ENCODE measurements at places on chromosomes 3 and 15. TPM values are rescaled to one million over a fixed set of nuclear protein-coding genes. Genes with fewer than 3 reads are reported as not detected.

DNA sequence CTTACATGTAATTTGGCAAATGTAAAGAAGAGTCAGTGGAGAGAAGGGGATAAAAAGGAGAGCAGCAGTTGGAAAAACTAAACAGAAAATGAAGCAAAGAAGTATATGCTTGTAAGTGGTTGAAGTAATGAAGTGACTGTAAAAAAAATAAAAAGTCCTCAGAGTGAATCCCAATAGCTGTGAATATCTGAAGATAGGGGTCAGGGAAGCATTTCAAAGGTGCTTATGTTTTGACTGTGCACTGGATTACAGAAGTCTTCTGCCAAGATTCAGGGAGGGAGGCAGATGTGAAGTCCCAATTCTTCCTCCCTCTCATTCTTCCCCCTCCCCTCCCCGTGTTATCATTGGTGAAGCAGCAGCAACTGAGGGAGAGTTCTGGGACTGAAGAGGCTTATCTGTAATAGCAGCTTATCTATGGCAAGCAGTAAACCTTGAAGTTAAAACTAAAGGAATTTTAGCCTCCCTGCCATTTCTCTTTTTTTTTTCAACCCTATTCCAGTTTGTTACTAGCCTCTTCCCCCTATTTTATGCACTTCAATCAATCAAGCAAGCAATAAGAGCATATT is 597.9 kb downstream of the IGSF11 start:
- DNase-seq = no peak

- no peak for DNase-seq
These were observed 41.3 kb upstream of the PRTG start for GRCh38 chr15:55784286-55784685.

DNA sequence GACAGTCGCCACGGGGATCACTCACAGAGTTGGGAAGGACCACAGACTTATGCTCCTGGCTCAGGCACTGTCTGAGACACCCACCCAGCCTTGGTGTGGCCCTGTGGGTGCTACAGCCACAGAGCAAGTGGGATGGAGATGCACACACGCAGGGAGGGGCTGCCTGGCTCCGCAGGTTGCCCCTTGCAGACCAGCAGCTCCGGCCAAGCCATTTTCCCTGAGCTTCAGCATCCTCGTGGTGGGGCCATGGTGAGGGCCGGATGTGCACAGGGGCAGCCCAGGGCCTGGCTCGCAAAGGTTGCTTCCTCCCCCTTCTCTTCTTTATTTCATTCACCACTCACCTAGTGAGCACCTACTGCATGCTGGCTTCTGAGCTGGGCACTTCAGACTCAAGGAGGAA is 55.4 kb upstream of the GRIP2 start:
- no peak for DNase-seq

- DNase-seq = no peak
These were observed 39.4 kb upstream of the B3GNT5 start for GRCh38 chr3:183213415-183214276.

DNA sequence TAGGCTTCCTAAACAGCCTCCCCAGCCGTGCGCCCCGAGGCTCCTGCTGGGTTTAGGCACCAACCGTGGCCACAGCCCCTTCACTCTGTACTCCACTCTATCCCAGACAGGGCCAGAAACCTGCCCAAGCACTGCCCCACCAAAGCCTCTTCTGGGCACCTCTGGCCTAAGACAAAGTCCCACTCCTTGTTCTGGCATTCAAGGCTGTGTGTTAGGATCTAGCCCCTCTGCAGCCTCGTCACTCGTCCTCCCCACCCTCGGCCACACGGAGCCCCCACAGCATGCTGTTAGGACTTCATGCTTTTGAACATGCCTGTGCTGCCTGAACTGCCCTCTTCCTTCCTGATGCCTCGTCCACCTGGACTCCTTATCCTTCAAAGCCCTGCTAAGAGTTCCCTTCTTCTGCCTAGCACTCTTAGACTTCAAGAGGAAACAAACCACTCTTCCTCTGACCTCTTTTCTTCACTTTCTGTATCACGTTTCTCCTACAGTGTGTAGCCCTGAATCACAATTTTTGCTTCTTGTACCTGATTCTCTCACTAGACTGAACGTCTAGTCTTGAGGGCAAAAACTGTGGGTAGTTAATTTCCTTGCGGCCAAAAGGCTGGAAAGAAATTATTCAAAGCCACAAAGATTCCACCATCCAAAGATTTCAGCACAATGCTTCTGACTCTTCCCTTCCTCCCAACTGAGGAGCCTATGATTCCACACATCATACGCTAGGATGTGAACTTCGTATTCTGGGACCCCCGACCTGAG is 28.6 kb downstream of the WNT7A start:
- DNase-seq = peak; percentile 10

DNA sequence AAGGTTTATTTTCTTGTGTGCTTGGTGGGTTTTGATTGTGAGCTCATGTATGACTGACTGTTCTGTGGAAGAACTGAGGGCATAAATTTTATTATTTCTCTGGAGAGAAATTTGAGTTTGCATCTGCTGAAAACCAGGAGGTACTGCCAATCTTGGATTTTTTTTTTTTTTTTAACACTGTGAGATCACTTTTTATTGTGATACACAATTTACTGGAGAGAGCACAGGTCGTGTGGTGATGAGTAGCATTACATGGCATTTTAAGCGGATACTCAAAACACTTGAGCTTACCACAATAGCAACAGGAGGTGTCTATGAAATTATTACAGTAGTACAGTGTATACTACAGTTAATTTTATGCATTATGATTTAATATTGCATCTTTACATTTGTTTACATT is 237.4 kb downstream of the MFSD1 start:
- DNase-seq = no peak

DNA sequence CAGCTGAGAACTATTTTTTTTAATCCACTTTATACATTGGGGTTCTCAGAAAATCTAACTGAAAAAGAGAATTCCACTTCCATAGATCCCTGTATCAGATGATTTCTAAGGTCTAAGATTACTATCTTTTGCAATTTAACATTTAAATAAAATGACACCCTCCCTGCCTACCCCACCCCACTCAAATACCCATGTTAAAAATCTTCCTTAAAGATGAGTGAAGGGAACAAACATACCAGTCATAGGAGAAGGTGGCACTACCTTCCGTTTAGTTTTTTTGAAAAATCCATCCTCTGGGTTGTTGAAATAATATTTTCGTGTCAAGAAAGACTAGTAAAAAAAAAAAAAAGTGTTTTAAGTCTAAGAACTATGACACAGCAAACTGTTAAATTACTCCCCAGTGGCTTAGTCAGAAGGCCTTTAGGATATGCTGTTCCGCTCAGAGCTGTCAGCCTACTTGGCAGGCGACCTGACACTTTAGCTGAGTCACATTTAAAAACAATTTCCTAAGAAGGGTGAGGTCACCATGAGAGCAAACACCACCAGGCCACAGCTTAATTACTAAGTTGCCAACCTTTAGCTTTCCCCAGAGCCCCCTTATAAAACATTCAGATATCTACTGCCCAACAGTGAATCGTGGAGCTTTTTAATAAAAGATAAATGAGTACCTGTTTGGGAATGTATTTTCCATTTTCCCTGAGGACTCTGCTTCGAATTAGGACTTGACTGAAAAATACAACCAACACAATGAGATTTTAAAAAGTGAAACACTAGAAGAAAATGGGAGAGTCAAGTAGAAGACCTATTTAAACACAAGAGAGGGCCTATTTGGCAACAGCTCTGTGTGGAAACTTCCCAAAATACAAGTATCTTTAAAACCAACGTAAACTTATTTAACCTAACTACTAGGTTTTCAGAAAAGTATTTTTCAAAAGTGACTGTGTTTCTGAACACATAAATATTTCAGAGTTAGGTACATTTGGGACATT is 9.6 kb downstream of the EMC3 start:
- DNase-seq = peak; percentile 78

GRCh38 chr3:19190602-19191001 is 42.3 kb downstream of the KCNH8 start:
- DNase-seq = no peak

- peak; percentile 89 for DNase-seq
These were observed at the start of gene RASSF1 for GRCh38 chr3:50340448-50341329. Gene RASSF1 (minus strand): TSS chr3:50340836. CDS start chr3:50340805, 31 bp downstream.

- DNase-seq = peak; percentile 67
These were observed 656 bp downstream of the SLMAP start for GRCh38 chr3:57756528-57757401.

DNA sequence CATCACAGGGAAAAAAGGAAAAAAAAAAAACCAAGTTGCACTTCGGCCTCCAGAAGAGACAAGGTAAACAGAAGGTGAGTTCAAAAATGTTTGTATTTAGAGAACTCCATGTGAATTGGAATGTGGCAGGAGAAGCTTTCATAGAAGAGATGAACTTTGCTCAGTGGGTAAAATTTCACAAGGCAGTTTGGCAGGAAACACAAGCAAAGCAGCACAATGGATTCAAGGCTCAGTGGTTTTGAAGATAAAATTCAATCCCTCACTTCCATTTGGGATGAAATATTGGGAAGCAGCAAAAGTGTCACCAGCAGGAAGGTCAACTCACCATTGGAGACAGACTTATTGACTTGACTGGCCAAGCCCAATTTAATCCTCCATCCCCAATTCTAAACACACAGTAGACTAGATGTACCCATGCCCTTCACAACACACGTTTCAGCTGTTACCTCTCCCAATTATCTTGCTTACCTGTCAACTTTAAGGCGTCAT is 256.7 kb upstream of the ICE2 start:
- no peak for DNase-seq

GRCh38 chr3:26068890-26069289 is 279.0 kb downstream of the OXSM start:
- DNase-seq = no peak

FILIP1L gene
- total RNA-seq = 25.0 TPM

All from lower lobe of right lung (tissue), 2 donors.